ENCODE measurements at places on chromosomes 6 and 20.
A peak's percentile ranks its signal among the peaks of the same experiment; 100 is the strongest.

DNA sequence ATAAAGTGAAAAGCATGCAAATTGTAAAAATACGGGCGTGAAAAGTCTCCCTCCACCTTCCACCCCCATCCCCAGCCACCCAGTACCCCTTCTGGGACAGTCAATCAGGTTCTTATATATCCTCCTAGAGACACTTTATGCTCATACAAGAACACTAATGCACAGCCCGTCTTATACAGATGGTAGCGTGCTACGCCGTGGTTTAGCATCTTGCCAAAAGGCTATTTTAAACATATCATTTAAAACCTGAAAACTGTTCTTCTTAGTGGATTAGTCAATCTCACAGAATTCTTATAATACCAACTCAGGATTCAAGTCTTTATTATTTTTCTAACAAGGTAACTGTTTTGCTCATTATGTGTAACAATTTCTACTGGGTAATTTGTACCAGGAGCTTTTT lies 57.2 kb upstream of the MRPS10 start:
- no peak for DNase-seq

- DNase-seq = peak; percentile 97
Measured at GRCh38 chr20:41693136-41693979, 75.2 kb upstream of the CHD6 start.

GRCh38 chr6:170424604-170425126 lies 118.1 kb downstream of the FAM120B start:
- no peak for DNase-seq

DNA sequence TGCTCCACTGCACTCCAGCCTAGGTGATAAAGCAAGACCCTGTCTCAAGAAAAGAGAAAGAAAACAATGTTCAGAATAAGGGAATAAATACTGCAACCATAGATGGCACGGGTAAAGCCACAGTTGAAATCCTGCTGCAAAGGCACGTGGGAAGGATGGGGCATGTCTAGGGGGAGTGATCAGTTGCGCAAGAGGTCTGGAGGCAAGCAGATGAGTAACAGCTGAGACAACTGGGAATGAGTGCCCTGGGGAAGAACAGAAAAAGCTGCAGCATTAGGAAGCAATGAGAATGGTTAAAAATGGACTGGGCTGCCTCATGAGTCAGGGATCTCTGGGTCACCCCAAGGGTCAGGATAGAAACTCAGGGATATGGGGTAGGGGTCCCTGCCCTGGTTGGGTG lies 96.3 kb downstream of the GMPR start:
- no peak for DNase-seq

GRCh38 chr6:53342217-53342616 lies 6.5 kb downstream of the ELOVL5 start:
- DNase-seq = peak; percentile 42

- DNase-seq = peak; percentile 94
Measured at GRCh38 chr6:31769684-31770371, 7.3 kb downstream of the VWA7 start.

- no peak for DNase-seq
Measured at GRCh38 chr6:4615891-4616290, 160.3 kb upstream of the CDYL start.

GRCh38 chr6:11650025-11650696 lies 112.6 kb downstream of the TMEM170B start:
- DNase-seq = no peak

- DNase-seq = no peak
Measured at GRCh38 chr20:37961066-37961465, 58.1 kb downstream of the VSTM2L start.

DNA sequence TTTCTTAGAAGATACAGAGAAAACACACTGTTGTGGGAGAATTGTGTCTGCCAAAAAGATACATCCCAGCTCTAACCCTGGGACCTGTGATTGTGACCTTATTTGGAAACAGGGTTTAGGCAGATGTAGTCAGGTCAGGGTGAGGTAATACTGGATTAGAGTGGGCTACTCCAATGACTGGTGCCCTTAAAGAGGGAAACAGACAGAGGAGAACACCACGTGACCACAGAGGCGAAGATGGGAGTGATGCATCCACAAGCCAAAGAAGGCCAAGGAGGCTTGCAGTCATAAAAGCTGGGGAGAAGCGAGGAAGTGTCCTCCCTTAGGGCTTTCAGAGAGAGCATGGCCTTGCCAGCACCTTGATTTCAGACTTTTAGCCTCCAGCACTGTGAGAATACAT lies 35.6 kb downstream of the SLC52A3 start:
- peak; percentile 75 for DNase-seq

- DNase-seq = no peak
Measured at GRCh38 chr20:38269040-38269439, 8.5 kb upstream of the KIAA1755 start.

- DNase-seq = peak; percentile 30
Measured at GRCh38 chr6:35543459-35544193, 30.9 kb upstream of the TULP1 start.

- DNase-seq = no peak
Measured at GRCh38 chr6:16274483-16274882, 36.1 kb downstream of the GMPR start.

Measured in NCI-H82 (cell line).